ENCODE measurements at places on chromosomes 5 and 9.
A peak's percentile ranks its signal among the peaks of the same experiment; 100 is the strongest.

- no peak for DNase-seq
Measured at GRCh38 chr9:138021251-138022056, 143.9 kb downstream of the CACNA1B start.

DNA sequence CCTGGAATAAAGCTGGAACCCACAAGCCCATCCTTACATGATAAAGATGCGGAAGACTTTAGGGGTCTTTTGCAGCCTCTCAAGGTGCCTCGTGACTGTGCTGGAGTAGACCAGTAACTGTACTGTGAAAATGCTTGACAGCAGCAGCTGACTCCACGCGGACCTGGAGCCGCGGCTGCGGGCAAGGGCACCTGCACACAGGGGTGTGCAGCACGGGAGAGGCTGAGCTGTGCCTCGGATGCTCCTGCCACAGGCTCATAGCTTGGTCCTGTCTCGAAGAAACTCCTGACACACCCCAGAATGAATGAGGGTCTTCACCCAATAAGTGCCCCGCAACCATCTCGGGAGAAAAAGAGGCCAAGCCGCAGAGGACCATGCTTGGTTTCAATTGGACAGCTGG is 40.3 kb upstream of the CEP72 start:
- no peak for DNase-seq

- no peak for DNase-seq
Measured at GRCh38 chr9:18890372-18890771, 142.6 kb downstream of the SAXO1 start.

DNA sequence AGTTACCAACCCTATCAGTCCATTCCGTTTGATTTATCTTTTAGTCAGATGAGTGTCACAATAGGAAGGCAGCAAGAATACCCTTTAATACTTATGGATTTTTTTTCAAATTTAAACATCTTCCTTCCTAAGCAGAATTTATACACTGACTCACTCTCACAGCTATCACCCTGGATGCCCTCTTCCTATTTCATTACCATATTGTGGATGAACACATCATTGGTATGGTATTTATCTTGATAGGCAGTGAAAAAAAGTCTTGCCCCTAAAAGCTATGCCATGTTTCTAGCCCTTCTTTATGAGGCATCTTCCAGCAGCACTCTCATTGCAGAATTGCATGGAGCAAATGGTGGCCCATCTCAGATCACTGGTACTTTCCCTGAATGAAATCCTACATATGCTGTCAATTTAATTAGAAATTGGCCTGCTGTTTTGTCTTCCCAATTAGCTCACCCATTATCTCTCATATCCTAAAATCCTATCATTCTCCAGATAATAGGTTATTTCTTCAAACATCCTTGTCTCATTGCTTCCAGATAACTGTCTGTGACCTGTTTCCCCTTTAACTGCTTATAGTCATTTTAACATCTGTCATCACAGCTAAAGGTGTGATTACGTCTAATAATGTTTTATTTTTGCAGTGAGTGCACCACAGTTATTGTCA is 433.5 kb upstream of the POU5F2 start:
- no peak for DNase-seq

DNA sequence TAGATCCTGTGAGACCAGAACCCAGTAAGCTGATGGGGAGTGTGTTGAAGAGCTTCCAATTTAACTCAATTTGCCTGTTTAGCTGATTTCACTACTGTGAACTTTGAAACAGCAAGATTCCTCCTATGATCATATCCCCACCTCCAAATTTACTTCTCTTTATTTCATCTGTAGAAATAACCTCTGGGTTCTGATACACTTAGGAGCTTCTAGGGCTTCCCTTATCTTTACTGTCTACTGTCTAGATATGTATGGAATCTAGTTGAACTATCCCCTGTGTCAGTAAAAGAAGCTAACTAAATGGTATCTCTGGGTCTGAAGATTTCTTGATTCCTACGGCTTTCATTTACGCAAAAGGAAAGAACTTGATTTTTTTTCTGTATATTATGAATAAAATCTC is 116.8 kb downstream of the GCNT1 start:
- no peak for DNase-seq

DNA sequence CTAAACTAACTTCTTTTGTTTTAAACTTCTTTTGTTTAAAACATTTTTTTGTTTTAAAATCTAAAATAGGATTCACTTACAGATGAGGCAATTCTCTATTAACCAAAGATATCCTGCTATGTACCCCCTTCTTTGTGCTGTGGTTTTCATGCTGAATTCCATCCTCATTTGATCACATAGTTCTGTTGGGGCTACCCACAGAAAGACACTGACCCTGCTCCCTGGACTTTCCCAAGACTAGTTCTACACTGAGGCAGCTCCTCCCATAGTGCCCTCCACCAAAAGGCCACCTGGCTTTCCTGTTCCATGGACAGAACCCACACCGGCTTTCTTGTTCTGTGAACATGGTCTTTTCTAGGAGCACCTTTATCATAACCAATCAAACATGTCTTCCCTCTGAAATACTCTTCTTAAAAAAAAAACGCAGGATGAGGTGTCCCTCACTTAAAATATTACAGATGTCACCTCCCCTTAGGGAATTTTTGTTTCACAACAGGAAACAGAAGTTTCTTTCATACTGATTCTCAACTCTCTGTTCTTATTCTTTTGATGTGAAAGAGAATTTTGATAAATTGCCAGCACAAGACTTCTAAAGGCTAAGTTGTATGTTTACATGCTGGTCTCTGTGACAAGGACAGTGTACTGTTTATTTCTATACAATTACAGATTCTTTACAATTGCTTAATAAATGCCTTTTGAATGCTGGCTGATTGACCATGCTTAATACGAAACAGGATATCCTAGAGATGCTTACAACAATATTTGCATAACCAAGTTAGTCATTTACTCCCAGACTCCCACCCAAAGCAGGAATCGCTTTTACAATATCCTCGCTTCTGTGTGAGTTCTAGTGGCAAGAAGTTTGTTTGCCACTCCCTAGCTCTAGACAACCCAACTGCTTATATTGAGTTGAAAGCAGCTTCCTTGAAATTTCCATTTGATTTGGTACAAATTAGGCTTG is 300.4 kb downstream of the DTWD2 start:
- no peak for DNase-seq

DNA sequence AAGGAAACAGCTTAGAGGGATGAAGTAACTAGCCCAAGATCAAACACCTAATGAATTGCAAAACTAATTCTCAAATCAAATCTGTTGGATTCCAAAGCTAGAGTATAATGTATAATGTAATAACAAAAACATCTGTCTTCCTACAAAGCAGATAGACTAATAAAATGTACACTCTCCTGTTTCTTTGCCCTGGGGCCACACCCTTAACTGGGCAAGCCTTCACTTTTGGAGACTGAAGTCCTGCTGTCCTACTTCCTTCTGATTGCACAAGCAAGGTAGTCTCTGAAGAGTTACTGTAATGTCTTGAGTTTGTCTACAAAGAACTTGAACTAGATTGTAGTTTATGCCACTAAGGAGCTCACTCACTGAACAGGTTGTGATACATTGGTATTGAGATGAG is 2.5 kb downstream of the TTC1 start:
- DNase-seq = no peak

- no peak for DNase-seq
Measured at GRCh38 chr9:121895818-121896544, 197.1 kb downstream of the TTLL11 start.

DNA sequence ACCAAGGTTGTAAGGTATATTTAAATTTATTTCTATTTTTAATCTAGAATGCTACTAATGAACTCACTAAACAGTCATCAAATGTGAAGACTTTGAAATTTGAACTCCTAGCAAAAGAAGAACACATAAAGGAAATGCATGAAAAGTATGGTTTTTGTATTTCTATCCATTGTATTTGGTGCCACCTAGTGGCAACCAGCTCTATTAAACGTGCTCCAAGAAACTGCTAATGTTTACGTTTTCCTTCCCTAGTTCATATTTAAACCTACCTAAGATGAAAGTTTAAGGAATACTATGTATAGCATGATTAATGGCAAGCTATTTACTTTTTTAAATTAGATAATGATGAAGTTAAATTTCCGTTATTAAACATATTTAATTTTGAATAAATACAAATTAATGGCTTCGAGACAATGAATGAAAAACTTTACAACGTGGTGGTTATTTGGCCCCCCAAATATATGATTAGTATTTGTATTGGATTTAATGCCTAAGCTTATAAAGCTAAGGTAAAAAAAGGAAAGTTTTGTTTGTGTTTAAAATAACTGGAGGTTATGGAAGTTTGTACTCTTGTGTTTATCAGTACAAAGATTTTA is 115.9 kb upstream of the SH3GL2 start:
- no peak for DNase-seq

DNA sequence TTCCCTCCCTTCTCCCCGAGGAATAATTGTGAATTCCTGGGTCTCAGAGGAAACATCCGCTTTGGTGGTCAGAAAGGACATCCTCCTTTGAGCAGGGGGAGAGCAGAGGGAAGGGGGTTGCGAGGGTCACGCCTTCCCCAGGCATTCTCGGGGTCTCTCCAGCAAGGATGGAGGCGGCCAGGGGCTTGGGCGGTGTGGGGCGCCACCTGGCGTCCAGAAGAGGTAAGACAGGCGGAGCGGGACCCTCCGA is 129.1 kb downstream of the KCNIP1 start:
- peak; percentile 42 for DNase-seq

GRCh38 chr9:136018257-136019031 is 57.3 kb upstream of the UBAC1 start:
- no peak for DNase-seq

DNA sequence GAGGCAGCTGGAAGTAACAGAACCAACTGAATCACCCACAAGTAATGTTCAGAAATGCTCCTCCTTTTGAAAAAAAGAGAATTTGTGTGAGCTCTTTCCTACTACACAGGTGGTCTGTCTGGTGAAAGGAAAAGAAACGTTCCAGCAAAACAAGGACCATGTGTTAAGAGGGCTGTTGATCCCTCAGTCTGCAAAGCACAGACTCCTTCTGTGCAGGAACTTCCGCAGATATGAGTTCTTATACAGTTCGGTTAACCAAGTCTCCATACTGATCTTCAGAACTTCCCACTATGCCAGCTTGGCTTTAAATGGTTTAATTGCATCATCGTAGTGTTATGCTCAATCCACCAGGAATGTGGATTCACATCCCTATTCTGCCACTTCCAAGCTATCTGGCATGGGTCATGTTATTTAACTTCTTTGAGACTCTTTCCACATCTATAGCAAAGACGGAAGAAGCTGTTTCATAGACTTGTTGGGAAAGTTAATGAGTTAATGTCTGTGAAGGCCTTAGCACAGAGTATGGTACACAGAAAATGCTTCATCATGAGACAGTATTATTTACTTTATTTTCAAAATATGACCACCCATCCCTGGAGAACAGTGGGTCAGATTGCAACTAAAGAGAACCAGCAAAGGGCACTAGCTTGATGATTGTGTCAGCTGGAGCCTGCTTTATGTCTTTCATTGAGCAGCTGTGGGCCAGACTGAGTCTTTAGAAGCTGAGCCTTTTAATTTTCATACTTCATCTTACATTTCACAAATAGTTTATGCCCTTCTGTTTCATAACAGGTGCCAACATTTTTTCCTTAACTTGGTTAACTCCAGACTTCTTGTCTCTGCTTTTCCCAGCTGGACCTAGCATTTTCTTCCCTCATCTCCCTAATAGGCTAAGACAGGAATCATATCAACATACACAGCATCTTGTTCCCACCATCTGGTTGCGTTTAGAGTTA is 89.9 kb downstream of the MAMDC2 start:
- DNase-seq = no peak

- no peak for DNase-seq
Measured at GRCh38 chr5:102758576-102758975, 3.5 kb downstream of the PAM start.

- no peak for DNase-seq
Measured at GRCh38 chr9:131126059-131126426, 657 bp downstream of the NUP214 start.

DNA sequence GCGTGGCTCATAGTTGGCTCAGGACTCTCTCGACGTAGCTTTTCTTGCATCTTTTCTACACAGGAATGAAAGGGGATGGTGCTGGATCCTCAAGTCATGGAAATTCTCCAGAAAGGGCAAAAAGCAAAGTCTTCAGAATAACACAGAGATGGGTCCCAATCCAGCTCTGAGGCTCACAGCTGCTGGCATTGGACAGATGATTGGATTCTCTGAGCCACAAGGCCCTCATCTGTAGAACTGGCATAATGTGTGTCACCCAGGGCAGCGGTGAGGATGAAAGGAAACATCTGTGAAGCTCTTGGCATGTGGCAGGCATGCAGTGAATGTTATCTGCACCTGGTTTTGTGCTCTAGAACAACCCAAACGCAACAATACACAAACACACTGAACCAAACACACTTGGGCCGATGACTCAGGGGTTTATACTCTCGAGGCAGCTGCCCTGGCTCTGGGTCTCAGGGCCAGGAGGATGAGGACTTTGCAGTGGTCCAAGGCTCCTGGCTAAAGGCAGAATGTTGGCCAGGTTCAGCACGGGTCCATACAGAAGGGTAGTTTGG is 64.0 kb upstream of the UBTD2 start:
- no peak for DNase-seq

- DNase-seq = no peak
Measured at GRCh38 chr5:77306531-77306930, 96.1 kb downstream of the PDE8B start.

- no peak for DNase-seq
Measured at GRCh38 chr9:87712801-87713277, 13.1 kb upstream of the CTSL start.

GRCh38 chr9:92760494-92760893 is 4.1 kb downstream of the BICD2 start:
- DNase-seq = no peak

DNA sequence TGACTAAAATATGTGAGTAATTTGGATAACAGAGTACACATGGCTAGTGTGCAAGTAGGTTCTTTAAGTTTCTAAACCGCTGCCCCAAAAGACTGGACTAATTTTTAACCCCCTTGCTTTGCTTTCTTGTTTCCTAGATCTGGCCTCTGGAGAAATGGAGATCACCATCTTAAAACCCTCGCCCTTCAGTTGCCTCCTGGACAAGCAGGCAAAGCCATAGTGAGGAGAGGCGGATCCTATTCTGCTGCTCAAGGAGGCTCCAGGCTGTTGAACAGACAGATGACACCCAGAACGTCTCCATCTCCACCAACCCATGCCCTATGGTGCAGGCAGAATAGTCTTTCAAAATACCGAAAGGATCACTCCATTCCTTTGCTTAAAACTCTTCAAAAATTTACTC is 28.6 kb upstream of the ALDH1A1 start:
- DNase-seq = no peak

DNA sequence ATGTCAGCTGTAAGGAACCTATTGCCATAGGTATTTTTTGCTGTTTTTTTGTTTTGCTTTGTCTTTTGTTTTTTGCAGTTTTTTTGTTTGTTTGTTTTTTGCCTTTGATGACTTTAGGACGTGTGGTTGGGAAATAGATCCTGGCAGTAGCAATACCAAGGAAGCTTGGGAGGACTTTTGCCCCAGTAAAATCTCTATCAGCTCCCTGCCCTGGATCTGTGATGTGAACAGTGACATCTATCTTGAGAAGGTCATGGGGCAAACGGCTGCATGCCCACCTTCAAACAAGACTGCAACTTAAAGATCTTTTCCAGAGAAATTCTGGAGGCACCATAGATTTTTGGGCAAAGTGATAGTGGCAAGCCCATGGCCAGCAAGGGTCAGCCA is 5.4 kb upstream of the ADRA1B start:
- DNase-seq = no peak

- DNase-seq = no peak
Measured at GRCh38 chr9:126507318-126508109, 106.2 kb upstream of the LMX1B start.

GRCh38 chr9:91953718-91954117 is 3.7 kb upstream of the ROR2 start:
- no peak for DNase-seq
